ENCODE measurements at places on chromosomes 7 and 10.
A peak's percentile ranks its signal among the peaks of the same experiment; 100 is the strongest.

DNA sequence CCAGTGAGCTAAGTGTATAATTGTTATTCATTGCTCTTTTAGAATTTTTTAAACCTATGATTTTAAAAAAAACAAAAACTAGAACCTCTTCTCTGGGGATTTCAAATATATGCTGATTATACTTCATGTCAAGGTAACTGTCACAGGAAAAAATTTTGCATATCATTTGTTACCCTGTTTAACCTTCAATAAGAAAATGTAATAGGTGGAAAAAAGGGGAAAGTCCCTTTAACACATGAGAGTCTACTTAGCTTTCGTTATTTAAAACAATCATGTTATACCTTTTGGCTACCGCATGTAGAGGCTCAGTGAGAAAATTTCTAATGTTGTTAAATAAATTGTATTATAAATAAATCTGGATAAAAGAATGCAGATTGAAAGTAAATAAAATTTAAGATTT lies 190.1 kb upstream of the AKR1E2 start:
- no peak for DNase-seq

- no peak for DNase-seq
Observed at GRCh38 chr7:157431951-157432540, 95.2 kb downstream of the DNAJB6 start.

- DNase-seq, result no peak
Observed at GRCh38 chr7:41777894-41778596, 75.2 kb upstream of the INHBA start.

- no peak for DNase-seq
Observed at GRCh38 chr10:44506386-44506785, 121.5 kb upstream of the CXCL12 start.

- DNase-seq, result no peak
Observed at GRCh38 chr10:75043256-75044131, 68.0 kb upstream of the SAMD8 start.

DNA sequence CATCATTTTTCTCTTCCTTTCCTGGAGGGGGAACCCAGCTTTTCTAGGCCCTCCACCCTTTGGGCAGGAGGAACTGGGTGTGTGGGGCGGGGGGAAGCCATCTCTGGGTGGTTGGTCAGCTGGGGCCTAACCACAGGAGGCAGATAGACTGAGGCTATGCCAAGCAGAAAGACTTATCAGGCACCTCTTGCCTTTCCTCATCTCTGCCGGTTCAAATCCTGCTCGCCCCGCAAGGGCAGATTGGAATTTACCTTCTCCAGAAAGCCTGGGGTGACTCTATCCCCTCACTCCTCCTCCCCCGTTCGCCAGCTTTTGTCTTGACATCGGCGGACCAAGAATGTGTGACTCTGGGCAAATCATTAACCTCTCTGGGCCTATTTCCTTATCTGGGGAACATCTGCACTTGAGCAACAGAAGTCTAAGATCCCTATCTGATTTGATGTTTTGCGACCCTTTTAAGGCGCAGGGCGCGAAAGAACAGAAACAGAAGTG lies 584 bp upstream of the GARS1 start:
- DNase-seq, result no peak

DNA sequence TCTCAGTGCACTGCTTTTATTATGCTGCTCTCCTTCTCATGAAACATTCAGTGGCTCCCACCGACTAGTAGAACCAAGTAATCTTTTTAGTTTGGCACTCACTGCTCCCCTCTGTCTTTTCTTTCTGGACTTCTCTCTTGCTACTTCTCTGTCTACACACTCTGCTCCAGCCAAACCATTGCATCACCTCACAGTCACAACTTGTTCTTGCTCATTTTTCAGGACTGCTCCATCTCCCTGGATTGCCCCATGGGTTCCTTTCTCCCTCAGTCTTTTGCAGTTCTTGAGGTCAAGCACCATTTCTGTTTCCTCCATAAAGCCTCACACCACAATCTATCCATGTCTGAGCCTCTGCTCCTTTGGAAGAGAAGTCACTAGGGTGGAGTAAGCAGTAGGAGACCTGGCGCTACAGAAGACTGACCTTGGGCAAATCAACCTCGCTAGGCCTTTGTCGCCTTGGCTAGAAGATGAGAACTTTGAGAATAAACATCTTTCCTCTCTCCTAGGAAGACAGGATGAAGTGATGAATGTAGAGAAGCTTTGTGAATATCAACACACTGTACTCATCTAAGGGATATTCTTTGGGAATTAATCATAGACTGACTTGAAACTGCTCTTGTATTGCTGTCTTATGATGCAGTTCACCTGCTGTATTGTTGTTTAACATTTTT lies 186.2 kb downstream of the LRMDA start:
- peak; percentile 92 for DNase-seq

DNA sequence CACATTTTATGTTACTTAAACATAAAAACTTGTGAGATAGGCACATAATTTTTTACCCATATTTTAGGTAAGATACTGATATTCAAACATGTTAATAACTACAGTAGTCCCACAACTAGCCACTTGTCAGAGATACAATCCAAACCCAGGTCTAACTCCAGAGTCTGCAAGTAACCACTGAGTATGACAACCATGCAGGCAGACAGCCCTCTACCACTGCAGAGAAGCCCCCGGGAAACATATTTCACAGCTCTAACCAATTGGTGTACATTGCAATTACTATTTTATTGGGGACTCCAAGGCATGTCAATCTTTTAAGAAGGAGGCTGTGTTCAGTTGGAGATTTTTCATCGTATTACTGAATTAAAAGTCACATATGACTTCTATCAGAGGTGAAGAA lies 107.2 kb upstream of the FAM133B start:
- DNase-seq, result no peak

DNA sequence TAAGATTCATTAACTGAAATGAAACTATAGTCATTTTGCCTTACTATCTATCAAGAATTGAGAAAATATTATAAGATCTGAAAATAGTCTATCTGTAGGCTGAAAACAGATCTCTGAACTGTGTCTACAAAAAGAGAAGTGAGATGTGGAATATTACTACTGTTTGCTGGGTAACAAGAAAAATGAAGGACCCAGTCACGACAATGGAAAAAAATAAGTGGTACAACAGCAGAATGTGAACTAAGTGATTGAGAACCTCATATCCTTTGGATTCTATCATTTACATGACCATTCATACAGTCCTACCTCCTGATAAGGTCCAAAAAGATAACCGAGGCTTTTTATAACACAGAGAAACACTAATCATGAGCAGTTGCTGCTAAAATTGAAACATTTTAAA lies 94.3 kb downstream of the UBE2H start:
- DNase-seq, result no peak

- no peak for DNase-seq
Observed at GRCh38 chr10:5317547-5318107, 47.1 kb upstream of the UCN3 start.

DNA sequence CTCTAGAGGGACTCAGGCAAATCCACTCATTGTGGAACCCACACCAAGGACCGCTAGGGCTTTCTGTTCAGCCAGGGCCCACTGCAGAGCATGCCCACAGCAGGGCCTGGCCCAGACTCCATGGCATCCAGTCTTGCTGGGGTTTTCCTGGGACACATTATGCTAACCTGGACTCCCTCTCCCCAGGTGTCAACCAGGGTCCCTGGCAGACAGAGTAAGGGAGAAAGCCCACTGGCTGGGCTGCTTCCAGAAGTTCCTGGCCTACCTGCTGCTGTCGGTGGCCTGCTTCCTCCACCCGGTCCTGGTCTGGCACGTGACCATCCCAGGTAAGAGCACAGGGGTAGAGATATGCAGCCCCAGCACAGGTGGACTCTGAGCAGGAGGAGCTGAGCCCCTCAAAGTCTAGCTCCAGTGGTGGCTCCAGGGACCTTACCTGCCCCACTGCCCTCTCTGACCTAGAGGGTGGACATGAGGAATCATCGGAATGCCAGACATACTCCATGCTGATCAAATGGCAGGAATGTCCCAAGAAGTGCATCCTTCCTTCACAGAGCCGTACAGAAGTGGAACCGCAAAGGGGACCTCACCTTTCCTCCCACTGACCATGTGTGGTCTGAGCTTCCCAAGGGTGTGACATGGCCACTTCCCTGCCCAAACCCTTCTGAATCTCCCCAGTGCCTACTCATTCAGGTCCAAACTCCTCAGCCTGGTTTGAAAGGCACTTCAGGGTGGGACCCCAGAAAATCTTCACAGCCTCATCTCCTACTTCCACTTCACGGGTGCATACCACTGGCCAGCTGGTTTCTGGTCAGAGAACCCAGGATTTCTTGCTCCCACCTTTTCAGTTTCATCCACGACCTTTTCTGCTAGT lies 22.5 kb downstream of the TMEM72 start:
- no peak for DNase-seq

GRCh38 chr10:21521751-21522533 lies 3.5 kb downstream of the SKIDA1 start:
- no peak for DNase-seq

DNA sequence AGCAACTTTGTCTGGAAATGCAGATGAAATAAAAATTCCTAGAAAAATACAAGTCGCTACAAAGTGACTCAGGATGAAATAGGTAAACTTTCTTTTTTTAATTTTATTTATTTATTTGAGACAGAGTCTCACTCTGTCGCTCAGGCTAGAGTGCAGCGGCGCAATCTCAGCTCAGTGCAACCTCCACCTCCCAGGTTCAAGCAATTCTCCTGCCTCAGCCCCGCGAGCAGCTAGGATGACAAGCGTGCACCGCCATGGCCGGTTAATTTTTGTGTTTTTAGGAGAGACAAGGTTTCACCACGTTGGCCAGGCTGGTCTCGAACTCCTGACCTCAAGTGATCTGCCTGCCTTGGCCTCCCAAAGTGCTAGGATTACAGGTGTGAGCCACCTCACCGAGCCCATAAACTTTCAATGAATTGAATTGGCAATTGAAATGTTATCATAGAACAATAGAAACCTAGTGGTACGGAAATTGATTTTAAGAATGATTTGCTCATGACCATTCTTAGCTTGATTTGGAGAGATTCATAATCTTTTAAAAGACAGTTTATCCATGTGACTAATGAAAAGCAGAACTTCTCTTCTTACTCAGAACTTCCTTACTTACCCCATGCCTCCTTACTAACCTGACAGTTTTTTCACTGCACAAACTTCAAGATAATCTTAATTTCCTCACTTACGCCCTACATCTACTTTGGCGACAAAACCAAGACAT lies 161.7 kb downstream of the FAM107B start:
- no peak for DNase-seq

DNA sequence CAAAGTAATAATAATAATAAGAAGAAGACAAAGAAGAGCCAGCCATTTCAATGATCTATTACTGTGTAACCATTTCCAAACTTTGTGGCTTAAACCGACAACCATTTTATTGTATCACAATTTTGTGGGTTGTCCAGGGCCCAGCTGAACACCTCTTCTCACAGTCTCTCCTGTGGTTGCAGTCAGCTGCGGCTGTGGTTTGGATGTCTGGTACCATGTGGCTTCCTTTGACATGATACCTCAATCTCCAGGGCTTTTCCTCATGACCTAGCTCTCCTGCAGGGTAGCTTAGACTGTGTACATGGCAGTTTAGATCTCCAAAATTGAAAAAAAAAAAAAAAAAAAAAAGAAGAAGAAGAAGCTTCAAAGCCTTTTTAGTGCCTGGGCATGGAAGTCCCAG lies 72.6 kb upstream of the NFKB2 start:
- DNase-seq, result no peak

- no peak for DNase-seq
Observed at GRCh38 chr10:97188261-97188711, 2.5 kb upstream of the SLIT1 start.

- no peak for DNase-seq
Observed at GRCh38 chr7:5525271-5526099, 101.9 kb upstream of the TNRC18 start.

DNA sequence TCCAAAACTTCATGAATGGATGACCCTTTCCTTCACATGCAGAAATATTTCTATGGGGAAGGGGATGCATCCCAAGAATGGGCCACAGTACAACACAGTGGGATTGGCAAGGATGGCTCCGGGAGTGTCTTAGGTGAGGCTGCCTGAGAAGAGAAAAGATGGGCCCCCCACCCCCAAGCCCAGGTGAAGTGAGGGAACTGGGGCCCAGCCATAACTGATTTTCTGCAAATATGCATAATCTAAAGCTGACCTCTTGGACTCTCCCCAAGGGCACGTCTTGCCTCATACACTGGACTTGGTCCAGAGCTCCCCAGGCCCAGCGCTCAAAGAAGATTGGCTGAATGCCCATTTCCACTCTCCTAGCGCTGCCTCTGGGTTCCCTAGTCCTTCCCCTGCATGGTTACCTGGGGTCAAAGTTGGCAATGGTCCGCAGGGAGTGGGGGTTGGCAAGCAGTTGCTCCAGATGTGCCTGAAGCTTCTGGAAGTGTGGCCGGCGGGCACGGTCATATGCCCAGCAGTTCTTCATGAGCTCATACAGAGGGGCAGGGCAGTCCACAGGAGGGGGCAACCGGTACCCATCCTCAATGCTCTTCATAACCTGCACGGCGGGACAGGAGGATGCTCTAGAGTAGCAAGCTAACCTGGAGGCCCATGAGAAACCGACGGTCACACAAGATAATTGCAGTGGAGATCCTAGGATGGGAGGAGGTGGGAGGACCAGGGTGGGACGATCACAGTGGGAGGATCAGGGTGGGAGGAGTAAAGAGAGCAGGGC lies 12.3 kb downstream of the ZYX start:
- DNase-seq, result no peak

DNA sequence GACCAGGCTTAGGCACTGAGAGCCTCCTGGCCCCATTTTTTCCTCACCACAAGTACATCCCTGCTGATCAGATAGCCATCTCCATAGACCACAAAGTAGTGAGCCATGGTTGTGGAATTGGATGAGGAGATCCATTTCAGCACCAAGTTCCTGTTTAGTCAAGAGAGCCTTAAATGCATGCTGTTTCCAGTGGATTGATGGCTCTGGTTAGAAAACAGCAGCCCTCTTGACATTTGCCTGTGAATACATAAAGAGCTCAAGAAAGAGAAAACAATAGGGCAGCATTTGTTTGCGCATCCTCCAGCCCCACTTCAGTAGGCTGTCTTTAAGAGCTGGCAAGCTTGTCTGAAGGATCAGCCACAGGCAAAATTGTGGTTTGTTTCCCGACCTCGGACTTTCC lies 251.2 kb downstream of the POU6F2 start:
- no peak for DNase-seq

DNA sequence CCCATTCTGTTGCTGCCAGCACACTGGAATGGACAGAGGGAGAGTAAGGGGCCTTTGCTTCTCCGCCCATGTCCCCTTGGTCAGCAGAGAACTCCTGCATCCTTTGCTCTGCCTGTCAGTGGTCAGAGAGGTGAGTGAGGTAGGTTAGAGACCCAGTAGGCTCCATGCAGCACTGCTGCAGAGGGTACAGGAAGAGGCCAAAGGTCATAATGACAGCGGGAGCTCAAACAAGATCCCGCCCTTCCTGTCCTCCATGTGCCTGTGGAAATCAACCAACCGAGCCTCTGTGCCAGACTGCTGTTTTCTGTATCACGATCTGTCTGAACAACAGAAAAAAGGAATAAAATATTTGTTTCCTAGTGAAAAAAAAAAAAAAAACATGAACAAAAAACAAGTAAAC lies 81.4 kb downstream of the ZNF33B start:
- no peak for DNase-seq

GRCh38 chr10:109968953-109969759 lies 38.6 kb upstream of the ADD3 start:
- DNase-seq, result no peak

All from vagina (tissue), 2 donors.